Effector CD4-positive, alpha-beta T cell (primary cell): ENCODE measurements at places on chromosomes 16 and 17.

DNA sequence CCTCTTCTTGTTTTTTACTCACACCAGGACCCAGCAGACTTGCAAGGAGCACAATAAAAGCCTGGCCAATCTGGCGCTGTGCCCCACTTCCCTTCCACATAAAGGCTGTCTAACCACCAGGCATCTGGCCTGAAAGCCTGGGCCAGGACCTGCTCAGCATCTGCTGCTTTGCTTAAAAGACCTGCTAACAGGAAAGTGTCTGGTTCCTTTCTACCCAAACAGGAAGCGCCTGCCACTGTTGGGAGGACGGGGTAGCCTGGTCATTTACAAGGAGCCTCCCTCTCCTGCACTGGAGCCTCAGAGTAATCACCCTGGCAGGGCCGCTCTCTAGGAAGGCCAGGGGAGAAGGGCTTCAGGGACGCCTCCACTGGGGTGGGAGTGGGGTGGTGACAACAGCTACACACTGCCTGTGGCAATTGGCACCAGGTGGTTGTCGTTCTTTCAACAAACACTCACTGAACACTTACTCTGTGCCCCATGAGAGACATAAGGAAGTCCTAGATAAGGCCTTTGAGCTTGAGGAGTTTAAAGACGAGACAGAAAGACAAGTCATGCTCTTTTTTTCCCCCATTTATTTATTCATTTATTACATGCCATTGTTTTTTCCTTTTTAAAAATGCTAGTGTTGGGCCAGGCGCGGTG is 6.3 kb upstream of the MMP28 start:
- DNase-seq: no peak

GRCh38 chr16:88673716-88674379 is 11.0 kb upstream of the MVD start:
- no peak for DNase-seq

- DNase-seq: no peak
Observed at GRCh38 chr16:15782573-15783365, 74.1 kb downstream of the MYH11 start.

DNA sequence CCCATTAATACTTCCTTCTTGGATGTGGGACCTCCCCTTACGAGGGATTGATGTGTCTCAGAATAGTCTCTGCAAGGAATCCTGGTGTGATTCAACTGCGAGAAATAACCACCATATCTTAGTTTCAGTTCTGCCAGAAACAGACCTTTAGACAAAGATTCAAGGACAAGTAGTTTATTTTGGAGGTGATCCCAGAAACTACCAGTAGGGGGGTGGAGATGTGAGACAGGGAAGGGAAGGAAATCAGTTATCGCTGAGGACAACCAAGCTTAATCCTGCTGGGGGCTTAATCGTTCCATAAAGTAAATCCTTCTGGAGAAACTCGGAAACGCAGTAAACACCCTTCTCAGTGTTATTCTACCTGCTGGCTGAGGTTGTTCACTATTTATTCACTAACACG is 5.0 kb upstream of the SDR42E1 start:
- DNase-seq: no peak

GRCh38 chr17:44865231-44865660 is 17.6 kb downstream of the HIGD1B start:
- peak; percentile 69 for DNase-seq

DNA sequence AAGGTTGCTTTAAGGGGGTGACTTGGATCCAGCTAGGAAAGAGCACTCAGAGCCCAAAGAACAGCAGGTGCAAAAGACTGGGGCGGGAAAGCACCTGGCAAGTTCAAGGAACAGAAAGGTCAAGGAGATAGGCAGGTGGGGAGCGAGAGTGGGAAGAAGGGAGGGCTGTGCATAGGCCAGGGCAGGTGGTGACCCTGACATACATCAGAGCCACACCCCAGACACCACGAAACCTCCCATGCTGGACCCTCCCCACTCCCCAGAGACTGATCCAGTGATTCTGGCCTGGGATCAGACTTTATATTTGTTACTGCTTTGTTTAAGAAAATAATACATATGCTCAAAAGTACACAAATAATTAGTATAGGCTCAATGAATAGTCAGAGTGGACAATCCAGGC is 48.5 kb upstream of the RBFOX3 start:
- no peak for DNase-seq

DNA sequence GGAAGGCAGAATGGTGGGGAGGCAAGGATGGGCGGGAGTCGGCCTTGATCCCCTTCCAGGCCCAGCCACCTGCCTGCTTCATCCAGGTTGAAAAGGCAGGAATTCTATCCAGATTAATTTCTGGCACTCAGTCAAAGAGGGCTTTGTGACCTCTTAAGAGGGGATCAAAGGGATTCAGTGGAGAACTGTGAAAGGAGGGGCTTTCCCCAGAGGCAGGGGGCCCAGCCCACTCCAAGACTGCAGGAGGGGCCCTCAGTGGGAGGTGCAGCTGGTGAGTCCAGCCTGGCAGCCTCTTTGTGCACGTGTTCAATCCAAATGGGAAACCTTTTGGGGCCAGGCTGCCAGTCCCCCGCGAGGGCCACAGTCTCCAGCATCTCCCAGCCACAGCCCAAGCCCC is 148.5 kb upstream of the PLCG2 start:
- DNase-seq: no peak
